ENCODE measurements at places on chromosomes 7 and 10. TPM values are rescaled to one million over a fixed set of nuclear protein-coding genes. Genes with fewer than 3 reads are reported as not detected.

Gene SLC18A3
- not detected for polyA plus RNA-seq

GRCh38 chr7:140261105-140261486 is 84.3 kb upstream of the KDM7A start:
- DNase-seq = no peak

GRCh38 chr10:22003964-22004281 is 393 bp upstream of the DNAJC1 start:
- no peak for DNase-seq

Gene LHFPL3
- polyA plus RNA-seq = not detected

- DNase-seq = peak; percentile 74
Measured at GRCh38 chr7:33998476-33998875, 93.1 kb downstream of the BMPER start.

Data from kidney (tissue), 22 donors.